ENCODE measurements at places on chromosomes 6 and 20. TPM values are rescaled to one million over a fixed set of nuclear protein-coding genes. Genes with fewer than 3 reads are reported as not detected.

- H3K27me3 ChIP-seq, result peaks cover 22% of the 10 kb centered on the region
- no peak for DNase-seq
These were observed 37.9 kb downstream of the SCML4 start for GRCh38 chr6:107786179-107786578.

BEND3 gene
- total RNA-seq, result 10.4 TPM

CRYBG1 gene
- total RNA-seq, result 0.64 TPM

DNA sequence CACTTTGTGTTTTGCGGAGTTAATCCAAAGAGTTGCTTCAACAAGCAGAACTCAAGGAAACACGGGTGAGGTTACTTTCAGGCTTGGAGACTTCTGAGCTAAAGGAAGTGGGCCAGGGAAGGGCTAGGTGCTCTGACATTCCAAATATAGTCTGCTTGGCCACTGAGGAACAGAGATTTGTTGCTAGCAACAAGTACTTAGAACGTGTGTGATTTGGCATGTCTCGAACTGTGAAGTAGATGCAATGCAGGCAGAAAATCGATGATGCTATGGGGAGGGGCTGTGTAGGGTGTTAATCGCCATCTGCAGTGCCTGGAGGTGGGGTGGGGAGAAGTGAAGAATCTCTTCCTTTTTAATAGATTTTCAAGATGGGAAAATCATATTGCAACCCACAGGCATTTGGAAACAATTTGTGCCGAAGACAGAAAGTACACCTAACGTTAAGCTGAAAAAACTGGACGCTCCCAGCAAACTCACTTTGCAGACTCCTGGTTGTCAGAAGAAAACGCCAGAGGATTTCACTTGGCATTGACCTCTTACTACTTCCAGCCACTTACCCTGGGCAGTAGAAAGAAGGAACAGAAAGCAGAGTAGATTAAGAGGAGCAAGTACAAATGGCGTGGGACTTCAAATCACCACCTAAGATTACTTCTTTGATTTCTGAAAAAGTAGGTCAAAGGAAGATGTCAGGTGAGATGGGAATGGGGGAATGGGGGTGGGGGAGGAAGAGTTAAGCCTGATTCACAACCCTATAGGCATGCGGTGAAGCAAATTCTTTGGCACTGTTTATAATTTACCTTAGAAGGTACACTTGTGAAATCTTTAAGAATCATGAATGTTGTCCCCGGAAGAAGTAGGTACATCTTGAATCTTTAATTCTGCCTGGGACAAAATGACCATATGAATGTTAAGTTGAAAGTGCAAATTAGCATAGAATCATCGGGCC is 314.1 kb downstream of the CD83 start:
- H3K4me1 ChIP-seq, result peaks cover 11% of the 10 kb centered on the region
- H3K36me3 ChIP-seq, result no peaks in the 10 kb centered on the region
- no peak overlapping the region for H3K4me3 ChIP-seq
- H3K27ac ChIP-seq, result no peak overlapping the region
- peaks cover 6% of the 10 kb centered on the region for H3K27me3 ChIP-seq

GRCh38 chr6:137414599-137414998 is 79.6 kb downstream of the OLIG3 start:
- H3K27ac ChIP-seq, result no peak overlapping the region
- H3K4me3 ChIP-seq, result peak overlapping the region; percentile 63
- DNase-seq, result no peak
- peaks cover 17% of the 10 kb centered on the region for H3K4me1 ChIP-seq
- H3K36me3 ChIP-seq, result no peaks in the 10 kb centered on the region

DIDO1 gene
- 73.1 TPM for total RNA-seq

PRR3 gene
- total RNA-seq, result 23.7 TPM

Measured in mesothelial cell of epicardium (in vitro differentiated cells).